ENCODE measurements at places on chromosomes 4 and X.
A peak's percentile ranks its signal among the peaks of the same experiment; 100 is the strongest.

DNA sequence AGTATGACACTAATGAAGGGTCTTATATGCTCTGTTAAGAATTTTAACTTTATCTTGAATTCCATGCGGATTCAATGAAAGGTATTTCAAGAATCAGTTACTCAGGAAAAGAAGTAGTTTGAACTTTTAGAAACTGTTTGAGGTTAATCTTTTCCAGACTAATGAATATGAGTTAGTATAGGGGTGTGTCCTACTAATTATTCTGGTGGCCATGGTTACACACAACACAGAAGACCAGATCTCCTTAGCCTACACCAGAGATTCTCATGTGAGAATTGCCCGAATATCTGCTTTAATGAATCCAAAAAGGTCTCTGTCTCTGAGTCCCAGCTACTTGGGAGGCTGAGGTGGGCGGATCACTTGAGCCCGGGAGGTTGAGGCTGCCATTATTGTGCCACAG, 100.4 kb downstream of the MMRN1 start:
- DNase-seq: peak; percentile 20

- DNase-seq: no peak
These were observed 48.6 kb downstream of the FAM53A start for GRCh38 chr4:1635464-1635863.

DNA sequence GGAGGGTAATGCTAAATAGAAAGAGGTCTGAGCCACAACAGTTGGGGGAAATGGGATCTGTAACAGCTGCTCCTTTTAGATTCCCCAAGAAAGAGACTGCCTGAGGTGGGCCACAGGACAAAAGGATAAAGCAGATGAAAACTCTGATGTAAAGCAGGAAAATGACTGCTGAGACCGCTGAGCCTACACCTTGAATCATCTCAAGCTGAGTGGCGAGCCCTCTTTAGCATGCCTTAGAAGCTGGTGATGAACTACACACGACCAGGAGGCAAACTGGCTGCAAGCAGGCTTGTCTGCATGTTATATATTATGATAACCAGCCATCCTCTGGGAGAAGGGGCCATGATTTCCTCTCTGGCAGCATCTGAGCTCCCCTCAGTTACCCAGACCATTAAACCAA, 88.4 kb downstream of the TTC29 start:
- no peak for DNase-seq

DNA sequence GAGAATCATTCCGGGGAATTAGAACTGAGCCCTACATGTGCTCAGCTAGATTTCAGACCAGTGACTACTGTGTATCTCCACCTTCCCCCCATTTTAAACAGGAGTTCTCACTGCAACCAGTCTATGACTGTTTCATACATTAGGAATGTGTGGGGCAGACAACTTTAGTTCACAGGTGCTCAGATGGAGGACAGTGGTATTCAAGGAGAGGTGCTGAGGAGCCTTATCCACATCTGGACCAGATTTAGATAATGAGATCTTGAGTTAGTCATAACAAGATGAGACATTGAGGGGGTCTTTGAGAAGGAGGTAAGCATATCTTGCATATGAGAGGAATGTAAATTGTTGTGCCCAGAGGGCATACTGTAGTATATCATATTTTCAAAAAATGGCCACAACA, 32.8 kb upstream of the RELL1 start:
- peak; percentile 60 for DNase-seq

GRCh38 chr4:37717576-37717975, 31.4 kb upstream of the RELL1 start:
- peak; percentile 74 for DNase-seq

DNA sequence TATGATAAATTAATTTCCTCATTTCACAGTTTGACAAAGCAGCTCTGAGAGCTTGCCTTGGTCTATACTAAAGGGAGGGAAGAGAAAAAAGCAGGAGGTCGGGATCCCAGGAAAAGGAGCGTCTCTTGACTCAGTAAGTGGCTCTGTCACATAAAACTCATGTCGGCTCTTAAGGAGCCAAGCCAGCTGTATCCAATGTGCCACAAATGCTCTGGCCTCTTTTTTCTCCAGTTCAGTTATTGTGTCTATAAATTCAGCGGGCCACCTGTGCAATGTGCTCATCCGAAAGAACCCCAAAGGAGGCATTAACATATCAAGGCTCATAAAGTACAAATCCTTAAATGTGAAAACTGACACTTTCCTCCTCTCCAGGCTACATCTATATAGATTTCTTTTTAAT, 337.7 kb upstream of the FAM241A start:
- no peak for DNase-seq

GRCh38 chr4:138967313-138967712, 48.3 kb upstream of the NOCT start:
- DNase-seq: peak; percentile 39

DNA sequence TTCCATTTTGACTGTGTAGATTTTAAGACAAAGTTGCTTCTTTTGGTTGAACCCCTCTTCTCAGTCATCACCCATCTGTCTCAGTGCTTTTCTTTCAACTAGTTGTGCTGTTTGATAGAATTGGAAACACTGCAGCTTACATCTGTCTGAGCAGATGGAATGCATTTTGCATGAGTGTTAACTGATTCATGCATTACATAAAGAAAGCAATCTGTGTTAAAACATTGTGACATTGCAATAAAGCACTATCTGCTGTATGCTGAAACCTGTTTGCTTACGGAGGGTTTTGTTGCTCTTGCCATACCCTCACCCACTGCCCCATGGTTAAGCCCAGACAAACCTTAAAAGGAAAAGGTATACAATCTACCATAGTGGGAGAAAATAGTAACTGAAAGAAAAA, 47.4 kb downstream of the NRK start:
- DNase-seq: peak; percentile 11

DNA sequence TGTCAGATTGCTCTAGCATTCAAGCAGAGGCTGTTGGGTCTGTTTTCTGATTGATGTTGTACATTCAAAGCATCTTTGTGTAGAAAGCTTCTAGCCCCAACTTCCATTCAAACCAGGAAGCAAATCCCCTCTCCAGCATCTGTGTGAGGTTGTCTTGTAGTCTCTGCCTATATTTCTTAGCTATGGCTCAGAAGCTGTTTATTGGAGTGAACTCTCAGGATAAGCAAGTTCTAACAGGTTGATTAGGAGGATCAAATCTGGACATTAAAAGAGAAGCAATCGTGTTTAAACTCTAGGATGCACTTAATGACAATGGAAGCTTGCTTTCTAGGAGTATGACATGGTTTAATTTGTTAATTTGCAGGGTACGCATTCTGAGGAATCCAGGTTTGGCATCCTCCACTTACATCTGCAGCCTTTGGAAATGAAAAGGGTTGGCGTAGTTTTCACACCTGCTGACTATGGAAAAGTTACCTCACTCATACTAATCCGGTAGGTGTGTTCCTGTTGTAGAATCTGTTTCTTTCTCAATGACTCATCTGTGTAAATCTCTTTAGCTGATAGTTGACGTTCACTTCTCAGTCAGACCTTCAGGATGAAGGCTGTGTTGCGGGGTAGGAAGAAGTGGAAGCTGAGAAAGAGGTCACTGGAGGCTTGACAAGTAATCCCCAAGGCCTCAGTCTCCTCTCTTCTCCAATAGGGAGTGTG, 88.0 kb upstream of the TLR2 start:
- DNase-seq: no peak

- no peak for DNase-seq
These were observed 460.4 kb downstream of the RAPGEF2 start for GRCh38 chr4:159563257-159563656.

- DNase-seq: no peak
These were observed 139.2 kb upstream of the RBPJ start for GRCh38 chr4:26181616-26182015.

- no peak for DNase-seq
These were observed 309.2 kb downstream of the HS3ST1 start for GRCh38 chr4:11119474-11119873.

DNA sequence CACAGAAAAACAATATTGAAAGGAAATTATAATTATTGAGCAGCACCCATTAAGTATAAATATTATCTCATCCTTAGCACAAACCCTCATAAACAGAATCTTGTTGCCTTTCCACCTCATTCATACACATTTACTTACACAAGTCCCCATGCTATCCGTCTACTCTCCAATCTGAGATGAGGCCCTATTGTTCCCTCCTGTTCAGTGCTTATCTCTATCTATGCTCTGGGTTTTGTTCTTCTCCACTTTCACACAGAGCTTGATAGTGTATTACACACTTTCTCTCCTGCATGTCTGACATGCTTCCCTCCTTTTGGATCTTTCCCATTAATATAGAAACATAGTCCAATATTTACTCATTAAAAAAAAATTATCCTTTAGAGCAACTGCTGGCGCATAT, 238.2 kb upstream of the MAB21L2 start:
- no peak for DNase-seq

- peak; percentile 69 for DNase-seq
These were observed 367.2 kb downstream of the BMPR1B start for GRCh38 chr4:95124906-95125504.

- no peak for DNase-seq
These were observed 28.7 kb downstream of the TMPRSS11A start for GRCh38 chr4:67934628-67935027.

DNA sequence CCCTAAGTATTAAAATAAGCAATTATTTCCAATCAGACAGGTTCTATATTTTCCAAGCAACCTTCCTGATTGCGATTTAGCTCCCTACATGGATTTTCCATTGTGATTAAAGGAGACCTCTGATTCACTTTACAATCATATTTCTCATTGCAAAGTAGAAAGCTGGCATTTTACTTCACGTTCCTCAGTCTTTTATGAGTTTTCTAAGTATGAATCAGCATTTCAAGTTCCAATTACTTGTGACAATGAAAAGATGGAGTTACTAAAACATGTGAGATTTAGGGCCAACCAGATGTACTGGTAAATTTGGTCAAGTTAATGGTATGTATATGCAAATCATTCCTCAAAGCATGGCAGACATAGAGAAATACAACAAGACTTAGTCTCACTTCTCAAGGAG, 206.2 kb downstream of the KCNIP4 start:
- no peak for DNase-seq

DNA sequence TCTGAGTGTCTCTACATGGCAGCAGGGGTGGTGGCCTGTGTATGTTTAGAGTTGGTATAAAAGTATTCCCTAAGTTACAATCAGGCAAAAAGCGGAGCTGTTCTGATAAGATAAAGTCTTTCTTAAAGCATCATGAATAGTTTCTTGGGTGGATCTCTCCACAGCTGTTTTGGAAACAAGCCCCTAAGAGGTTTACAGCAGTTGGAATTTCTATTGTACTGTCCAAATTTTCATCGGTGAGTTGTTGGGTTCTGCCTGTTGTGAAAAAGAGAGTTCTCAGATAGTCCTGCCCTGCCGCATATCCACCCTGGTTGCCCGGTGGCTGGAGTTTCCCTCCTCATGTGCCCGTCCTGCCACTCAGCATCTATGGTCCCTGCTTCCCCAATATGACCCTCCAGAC, 50.1 kb downstream of the C4orf51 start:
- no peak for DNase-seq

GRCh38 chrX:41066391-41066790, 18.9 kb upstream of the USP9X start:
- DNase-seq: no peak

- no peak for DNase-seq
These were observed 23.9 kb upstream of the HSD17B10 start for GRCh38 chrX:53458082-53458481.

DNA sequence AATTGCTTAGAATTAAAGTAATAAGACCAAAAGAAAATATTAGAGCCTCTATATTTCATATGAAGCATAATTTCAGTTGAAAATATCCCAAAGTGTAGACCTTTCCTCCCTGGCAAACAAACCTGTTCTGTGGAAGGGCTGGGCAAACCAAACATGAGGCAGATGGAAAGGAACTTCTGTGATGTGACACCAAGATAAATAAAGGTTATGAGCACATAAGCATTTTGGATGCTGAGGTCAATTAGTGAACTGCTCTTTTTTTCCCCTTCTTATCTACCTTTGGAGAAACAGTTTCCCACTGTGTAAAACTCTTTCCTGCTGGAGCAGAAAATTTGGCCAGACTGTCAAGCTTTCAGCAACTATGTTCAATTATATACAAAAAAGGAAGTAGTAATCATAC, 109.6 kb upstream of the STIM2 start:
- DNase-seq: no peak

- no peak for DNase-seq
These were observed 34.1 kb downstream of the DCHS2 start for GRCh38 chr4:154457471-154457870.

DNA sequence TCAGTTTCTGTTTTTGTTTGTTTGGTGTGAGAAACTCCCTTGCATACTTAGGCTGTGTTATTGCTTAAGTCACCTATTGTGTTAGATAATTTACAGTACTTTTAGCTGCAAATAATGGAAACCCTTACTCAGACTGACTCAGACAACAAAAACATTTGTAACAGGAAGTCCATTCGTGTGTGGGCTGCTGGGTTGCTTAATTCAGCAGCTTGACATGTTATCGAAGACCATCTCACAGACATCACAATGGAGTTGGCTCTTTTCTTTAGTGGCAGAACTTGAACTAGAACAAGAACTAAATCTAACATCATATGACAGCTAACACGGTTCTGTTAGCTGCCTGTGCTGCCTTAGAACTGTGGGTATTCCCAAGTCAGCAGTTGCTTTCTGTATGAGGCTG, 9.9 kb upstream of the GABRE start:
- DNase-seq: peak; percentile 74

DNA sequence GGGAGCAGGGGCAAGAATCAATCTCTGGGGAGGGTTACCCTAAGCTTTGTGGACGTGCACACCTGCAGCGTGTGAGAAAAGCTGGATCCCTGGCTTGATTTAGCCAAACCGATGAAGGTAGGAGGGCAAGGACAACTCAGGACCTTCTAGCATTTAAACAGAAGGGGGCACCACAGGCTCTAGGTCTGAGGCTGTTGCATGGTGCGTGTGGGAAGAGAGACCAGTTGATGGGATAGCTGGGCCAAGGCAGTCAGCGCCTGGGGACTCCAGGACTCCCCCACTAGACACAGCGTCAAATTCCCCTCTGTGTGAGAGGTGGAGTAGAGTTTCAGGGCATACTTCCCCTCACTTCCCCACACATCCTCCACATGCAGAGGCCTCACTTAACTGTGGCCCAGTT, 4.3 kb downstream of the GABRQ start:
- DNase-seq: peak; percentile 5

- DNase-seq: no peak
These were observed 209.1 kb upstream of the ANXA10 start for GRCh38 chr4:167883266-167883665.

GRCh38 chr4:102809691-102810090, 17.7 kb downstream of the UBE2D3 start:
- DNase-seq: no peak

DNA sequence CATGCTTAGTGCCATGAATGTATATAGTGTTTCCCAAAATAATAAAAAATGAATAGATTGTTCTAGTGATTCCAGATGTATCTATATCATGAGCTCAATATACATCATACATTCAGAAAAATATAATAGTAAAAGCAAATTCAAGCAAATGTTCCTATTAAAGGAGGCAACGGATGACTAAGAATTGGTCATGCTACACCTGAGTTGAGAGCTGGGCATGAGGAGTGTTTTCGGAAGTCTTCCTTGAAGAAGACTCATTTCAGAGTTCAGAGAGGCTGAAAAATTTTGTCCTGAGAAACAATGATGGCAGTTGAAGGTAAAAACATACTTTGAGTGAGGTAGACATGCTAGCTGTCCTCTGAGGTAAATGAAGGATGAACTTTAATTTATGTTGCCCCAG, 79.3 kb upstream of the IL1RAPL2 start:
- no peak for DNase-seq
